Effector CD4-positive, alpha-beta T cell (primary cell): ENCODE measurements at places on chromosomes 4 and X.

DNA sequence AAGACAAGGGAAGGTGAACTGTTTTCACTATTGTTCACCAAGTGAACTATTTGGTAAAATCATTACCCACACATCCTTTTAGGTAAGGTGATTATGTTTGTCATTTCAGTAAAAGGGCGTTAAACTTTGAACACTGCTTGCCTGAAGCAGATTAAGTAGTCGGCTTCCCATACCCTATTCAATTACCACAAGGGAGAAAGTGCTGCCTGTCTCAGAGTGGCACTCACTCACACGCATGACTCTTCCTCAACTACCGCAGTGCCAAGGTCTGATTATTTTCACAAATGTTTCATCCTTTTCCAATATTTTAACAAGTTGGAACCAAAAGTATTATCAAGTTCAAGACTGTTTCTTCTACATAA lies 11.0 kb downstream of the VEGFC start:
- no peak for DNase-seq

DNA sequence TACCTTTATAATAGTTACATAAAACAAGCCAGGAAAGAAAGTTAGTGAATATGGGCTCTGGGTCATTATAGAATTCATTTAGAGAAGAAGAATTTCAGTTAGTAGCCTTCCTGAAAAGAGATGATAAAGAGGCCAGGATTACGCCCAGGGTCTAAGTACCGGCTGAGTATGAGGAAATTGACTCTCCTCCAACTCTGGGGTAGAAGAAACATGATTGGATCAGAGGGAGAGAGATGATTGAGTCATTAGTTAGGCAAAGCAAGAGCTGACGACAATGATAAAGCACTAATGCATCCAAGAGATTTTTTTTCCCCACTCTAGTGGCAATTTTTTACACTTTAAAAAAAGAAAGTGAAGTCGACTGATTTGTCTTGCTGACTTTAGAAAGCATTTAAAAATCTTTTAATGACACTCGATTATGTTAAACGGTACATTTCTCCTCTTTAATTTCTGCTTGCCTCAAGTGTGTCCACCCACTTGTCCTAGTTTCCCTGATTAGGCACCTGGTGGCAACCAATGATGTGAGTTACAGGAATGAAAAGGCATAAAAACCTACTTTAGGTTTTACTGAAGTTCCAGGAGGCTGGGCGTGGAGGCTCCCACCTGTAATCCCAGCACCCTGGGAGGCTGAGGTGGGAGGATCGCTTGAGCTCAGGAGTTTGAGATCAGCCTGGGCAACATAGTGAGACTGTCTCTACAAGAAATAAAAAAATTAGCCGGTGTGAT lies 37.3 kb upstream of the IGFBP7 start:
- no peak for DNase-seq

DNA sequence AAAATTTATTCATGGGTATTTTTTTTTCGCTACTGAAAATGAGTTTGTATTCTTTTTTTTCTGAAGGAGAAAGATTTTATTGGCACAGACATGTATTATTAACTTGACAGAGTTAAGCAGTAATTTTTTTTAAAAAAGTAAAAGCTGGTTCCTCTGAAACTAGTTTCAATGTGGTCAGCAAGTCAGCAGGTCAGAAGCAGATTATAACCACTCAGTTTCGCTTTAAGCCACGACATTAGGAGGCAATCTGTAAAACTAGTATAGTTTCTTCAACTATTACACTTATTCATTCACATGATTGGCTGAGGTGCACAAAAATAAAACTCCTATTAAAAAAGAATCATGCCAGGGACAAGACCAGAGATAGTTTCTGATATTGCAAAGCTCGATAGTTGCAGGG lies 714.2 kb upstream of the PCDH7 start:
- no peak for DNase-seq

- DNase-seq: no peak
These were observed 23.1 kb upstream of the TNIP3 start for GRCh38 chr4:121187206-121187605.

DNA sequence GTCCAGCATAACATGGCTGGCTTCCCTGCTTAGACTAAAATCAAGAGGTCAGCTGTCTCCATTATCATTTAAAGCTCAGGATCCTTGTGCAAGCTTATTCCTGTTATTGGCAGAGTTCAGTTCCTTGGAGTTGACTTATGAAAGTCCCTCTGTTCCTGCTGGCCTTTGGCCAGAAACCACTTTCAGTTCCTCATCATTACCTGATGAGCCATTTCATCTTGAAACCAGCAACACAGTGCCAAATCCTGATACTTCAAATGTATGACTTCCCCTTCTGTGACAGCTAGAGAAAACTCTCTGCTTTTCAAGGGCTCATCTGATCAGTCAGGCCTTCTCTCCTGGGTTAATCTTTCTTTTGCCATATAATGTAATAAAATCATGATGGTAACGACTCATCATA lies 110.6 kb upstream of the FSTL5 start:
- DNase-seq: no peak

DNA sequence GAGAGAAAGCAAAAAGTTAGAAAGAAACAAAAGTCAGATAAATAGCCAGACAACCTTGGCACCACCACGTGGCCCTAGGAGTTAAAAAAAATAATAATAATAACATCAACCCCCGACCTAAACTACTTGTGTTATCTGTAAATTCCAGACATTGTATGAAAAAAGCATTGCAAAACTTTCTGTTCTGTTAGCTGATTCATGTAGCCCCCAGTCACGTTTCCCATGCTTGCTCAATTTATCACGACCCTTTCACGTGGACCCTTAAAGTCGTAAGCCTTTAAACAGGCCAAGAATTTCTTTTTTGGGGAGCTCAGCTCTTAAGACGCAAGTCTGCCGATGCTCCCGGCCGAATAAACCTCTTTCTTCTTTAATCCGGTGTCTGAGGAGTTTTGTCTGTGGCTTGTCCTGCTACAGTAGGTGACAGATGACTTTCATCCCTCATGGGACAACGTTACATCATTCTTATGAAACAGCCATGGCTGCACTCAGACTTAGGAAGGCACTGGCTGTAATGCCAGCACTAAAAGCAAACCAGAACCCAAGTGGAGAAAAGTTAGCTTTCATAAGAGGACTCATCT lies 520 bp downstream of the ACOX3 start:
- DNase-seq: no peak

DNA sequence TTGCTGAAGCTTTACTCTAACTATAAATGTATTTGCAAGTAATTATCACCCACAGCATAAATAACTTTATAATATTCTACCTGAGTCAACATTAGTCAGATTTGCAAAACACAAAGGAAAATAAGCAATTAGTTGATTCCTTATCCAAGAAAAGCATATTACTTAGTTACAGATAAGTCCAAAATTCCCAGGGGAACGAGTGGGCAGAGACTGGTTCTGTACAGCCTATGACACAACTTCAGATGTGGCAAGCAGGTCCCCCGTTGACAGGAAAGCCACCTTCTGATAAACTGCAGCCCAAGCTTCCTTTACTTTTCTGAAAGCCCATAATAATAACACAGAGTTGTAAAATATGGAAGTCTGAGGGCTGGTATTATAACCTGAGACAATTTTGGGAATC lies 62.4 kb upstream of the NDP start:
- no peak for DNase-seq

DNA sequence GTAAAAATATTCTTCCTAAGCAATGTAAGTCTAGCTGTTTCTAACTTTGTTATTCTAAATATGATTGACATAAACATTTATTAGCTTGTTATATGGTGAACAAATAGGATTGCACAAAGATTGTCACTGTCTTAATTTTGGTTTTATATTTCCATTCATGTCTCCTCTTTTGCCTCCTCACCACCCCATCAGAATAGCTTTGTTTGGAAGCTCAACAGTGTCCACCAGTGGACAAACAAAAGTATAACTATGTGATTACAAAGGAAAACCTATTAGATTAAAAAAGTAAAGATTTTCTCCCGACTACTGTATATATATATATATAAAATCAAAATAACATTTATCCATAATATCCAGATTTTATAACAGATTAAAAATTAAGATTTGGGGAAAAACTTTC lies 468.2 kb downstream of the ZIC3 start:
- no peak for DNase-seq
